Mesenteric fat pad (tissue), 1 donor: ENCODE measurements at places on chromosomes 1 and 21. TPM values are rescaled to one million over a fixed set of nuclear protein-coding genes. Genes with fewer than 3 reads are reported as not detected.

GRCh38 chr1:30166174-30166573 is 557.2 kb downstream of the MATN1 start:
- DNase-seq = no peak

GRCh38 chr1:109793486-109794318 is 30.0 kb upstream of the EPS8L3 start:
- DNase-seq = peak; percentile 77

DNA sequence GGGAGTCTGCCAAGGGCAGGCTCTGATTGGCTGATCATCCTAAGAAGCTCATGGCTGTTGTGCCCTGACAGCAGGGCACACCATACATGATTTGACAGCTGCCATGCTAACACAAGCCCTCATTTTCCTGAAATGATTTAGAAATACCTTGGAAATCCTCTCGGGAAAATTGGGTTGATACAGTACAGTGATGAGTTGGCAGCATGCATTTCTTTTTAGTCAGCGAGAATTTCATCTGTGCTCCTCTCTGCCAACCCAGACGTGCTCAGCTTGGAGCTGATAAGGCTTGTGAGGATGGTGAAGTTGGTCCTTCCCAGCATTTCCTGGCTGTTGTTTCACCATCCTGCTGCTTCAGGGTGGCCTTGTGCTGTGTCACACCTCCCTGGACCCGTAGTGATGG is 22.6 kb upstream of the KCNQ4 start:
- DNase-seq = no peak

- DNase-seq = no peak
Observed at GRCh38 chr1:221856228-221857093, 114.6 kb upstream of the DUSP10 start.

Gene ASCL5
- total RNA-seq = not detected

Gene CD1B
- not detected for total RNA-seq

Gene NPR1
- total RNA-seq = 156 TPM
